ENCODE measurements at places on chromosomes 4 and X. TPM values are rescaled to one million over a fixed set of nuclear protein-coding genes. Genes with fewer than 3 reads are reported as not detected.

DNA sequence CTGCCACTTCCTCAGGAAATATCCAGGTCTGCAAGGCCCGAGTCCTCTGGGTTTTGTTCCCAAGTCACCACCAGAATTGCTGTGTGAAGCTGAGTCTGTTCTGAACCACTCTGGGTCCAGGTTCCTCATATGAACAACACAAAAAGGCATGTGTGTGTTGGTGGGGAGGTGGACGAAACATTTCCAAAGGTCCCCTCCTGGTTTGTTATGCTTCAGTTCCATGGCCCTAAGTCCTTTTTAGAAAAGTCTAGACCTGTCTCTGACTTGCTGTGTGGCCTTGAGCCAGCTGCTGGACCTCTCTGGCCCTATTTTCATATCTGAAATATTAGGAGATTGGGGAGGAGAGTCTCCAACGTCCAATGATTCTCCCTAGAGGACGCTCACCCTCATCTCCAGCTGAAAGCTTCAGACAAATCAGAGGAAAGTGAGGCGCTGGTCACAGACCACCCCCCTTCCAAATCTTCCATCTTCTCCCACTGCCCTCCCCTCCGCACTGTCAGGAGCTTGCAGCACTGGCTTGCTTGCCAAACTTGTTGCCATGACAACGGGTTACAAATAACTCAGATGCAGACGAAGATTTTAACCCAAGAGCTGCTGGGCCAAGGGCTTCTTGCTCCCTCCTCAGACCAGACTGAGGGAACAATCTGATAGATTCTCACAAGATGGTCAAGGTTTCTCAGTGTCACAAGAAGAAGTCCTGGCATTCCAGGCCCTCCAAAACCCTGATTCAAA is 64.5 kb downstream of the SMC1A start:
- peak; percentile 2 for DNase-seq

DNA sequence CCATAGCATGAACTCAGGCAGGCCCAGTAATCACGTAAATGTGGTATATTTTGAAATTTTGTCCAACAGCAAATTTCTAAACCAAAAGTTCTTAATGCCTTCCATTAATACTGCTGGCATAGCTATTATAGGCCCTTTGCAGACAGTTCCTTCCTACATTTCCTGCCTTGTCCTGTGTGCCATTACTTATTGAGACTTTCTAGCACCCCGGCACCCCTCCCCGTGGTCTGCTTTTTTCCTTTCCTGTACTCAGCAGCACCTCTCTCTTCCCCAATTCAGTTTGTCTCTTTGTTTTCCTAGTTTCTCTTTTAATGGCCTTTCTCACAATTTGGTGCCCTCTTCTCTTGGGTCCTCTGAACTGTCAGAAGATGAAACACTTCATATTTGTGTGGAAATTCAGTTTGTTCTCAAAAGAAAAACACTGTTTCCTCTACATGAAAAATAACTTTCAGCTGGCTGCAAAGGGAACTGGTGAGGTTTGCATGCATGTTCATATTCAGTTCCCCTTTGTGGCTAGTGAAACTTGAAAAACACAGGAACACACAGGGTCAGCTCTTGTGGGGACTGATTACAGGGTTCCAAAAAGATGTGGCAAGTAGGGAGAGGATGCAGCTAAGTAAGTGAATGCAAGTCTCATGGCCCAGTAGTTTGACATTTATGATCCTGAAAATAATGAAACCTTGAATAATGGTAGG is 17.1 kb downstream of the GPR34 start:
- DNase-seq: no peak

DNA sequence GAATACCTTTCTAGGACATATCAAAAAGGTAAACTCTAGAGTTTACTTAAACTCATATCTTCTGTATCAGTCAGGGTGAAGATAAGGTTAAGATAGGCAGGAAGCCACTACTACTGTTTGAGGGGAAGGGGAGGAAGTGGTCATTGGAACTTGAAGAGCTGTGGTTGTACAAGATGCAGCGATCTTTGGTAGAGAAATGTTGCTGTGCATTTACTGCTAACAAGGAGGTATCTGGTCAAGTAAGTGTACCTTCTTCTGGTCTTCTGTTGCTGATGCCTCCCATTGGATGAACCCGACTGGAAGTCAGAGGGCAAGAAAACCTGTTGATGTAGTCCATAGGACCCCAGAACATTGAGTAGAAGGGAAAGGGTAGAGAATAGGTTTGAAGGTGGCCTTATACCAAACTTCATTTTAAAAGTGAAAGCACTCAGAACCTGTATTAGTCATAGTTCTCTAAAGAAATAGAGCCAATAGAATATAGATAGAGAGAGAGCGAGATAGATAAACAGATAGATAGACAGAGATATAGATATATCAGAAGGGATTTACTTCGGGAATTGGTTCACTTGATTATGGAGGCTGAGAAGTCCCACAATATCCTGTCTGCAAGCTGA is 47.9 kb upstream of the TSPAN5 start:
- DNase-seq: no peak

DNA sequence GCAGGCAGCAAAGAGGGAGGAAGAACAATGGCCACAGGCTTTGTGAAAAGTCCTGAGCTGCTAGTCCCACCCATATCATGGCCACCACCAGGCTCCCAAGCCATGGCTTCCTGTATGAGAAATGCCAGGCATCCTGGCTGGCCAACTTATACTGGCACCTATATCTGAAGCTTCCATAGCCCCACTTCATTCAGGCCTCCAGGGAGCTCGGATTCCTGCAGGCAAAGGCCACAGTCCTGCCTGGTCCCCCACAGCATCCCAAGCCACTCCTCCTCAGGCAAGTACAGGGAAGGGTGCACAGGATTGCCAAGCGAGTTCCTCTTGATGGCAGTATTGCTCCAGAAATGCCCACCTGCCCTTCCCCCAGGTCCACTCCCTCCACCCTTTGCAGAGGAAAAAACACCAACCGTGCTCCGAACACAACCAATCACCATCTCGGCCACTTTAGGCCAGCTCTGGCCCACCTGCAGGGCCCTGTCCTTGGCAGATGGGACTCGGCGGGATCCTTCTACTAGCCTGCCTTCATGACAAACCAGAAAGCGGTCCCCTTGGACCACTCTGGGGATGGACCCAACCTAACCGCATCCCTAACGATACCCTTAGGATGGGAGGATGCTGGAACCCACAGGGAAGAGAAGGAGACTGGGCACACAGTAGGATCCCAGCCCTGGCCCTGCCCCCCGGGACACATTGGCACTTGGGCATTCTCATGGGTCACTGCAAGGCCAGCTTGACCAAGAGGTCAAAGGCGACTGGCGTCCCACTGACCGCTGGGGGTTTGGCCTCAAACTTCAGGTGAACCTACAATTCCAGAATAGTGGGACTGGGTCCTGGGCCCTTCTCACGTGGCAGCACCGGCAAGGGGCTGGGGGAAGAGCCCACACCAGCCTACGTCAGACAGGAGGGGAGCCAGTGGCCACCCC is 220.4 kb upstream of the AGTR2 start:
- DNase-seq: peak; percentile 26

GRCh38 chr4:88591787-88592599 is at the start of gene HERC3:
Gene HERC3, plus strand, starts transcription at chr4:88592480. Its CDS starts 13,344 bp downstream, at chr4:88605824.
- peak; percentile 92 for DNase-seq

QDPR gene
- 17.7 TPM for total RNA-seq

Data from dermis microvascular lymphatic vessel endothelial cell (primary cell).